ENCODE measurements at places on chromosomes 7 and 10. TPM values are rescaled to one million over a fixed set of nuclear protein-coding genes. Genes with fewer than 3 reads are reported as not detected.

Gene CCL24
- not detected for total RNA-seq

Gene AKR1C3
- total RNA-seq, result not detected

Gene LIPJ
- not detected for total RNA-seq

Gene PRF1
- 149 TPM for total RNA-seq

Gene PLAU
- 0.38 TPM for total RNA-seq

Gene JAKMIP3
- 0.42 TPM for total RNA-seq

Gene TEX36
- not detected for total RNA-seq

All from activated CD8-positive, alpha-beta memory T cell treated with anti-CD3 and anti-CD28 coated beads for 36 hours (primary cell).